ENCODE measurements at places on chromosomes 3 and 15.

GRCh38 chr3:6791161-6791560, 69.8 kb upstream of the GRM7 start:
- DNase-seq, result no peak

DNA sequence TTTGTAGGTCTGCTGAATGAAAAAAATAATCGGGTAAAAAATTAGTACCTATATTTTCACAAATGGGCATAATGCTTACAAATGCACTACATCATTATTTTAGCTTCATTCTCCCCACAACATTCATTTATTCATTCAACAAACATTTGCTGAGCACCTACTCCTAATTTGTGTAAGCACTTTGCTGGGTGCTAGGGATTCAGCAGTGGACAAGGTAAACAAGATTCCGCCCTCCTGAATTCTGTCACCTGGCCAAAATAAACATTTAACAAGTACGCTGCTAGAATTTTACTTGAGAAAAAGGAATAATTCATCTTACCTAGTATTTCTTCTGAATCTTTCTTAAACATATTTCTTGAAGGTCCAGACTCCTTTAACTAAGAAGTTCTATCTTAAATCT, 72.1 kb downstream of the TIGIT start:
- DNase-seq, result peak; percentile 22

GRCh38 chr3:184335661-184336546, 1.5 kb upstream of the FAM131A start:
- DNase-seq, result peak; percentile 80

- DNase-seq, result no peak
Observed at GRCh38 chr3:144444546-144444945, 472.9 kb downstream of the DIPK2A start.

DNA sequence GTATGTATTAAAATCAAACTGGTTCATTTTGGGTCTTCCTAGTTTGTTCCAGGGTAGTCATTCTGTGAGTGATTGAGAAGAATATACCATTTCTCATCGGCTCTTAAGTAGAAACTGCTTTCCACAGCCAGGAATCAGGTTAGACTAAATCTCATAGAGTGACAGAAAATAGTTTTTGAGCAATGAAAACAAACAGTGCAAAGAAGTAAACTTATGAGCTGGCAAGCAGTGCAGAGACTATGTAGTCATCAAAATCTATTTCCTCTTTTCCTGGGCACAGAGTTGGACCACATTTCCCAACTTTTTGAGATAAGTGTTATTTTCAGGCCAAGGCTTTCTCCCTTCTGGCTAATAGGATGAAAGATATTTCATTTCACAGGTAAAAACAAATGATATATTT, 66.5 kb downstream of the UBE3A start:
- DNase-seq, result peak; percentile 52

- DNase-seq, result no peak
Observed at GRCh38 chr15:82950295-82950694, 2.2 kb downstream of the HOMER2 start.

- DNase-seq, result peak; percentile 46
Observed at GRCh38 chr15:70714565-70714964, 48.8 kb downstream of the UACA start.

DNA sequence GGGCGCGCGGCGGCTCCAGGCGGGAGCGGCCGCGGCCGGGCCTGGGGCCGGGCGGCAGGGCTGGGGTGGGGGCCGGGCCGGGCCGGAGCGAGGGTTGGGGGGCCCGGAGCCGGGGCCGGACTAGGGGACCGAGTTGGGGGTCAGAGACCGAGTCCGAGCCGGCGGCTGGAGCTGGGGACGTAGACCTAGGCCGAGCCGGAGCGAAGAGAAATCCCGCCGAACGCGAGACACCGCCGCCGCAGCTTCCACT, 37.3 kb downstream of the HMCES start:
- no peak for DNase-seq

DNA sequence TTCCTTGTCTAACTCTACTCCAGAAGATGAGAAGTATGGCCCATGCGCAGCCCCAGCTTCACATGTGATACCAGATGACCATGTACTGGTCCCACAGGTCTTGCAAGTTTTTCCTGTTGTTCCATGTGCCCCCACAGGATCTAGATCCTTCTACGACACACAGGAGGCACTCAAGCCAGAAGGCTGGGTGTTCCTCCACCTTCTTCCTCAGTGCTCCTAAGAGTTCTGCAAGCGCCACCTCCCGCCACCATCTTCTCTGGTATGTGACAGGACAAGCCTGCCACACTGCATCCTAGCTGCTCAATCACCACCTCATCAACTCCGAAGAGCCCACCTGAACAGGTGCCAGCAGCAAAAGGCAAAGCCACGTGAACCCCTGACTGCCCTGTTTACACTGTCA, 43.1 kb downstream of the XXYLT1 start:
- peak; percentile 20 for DNase-seq

- DNase-seq, result no peak
Observed at GRCh38 chr15:100484443-100484842, 44.3 kb downstream of the CERS3 start.

- no peak for DNase-seq
Observed at GRCh38 chr3:58470363-58471024, 21.4 kb upstream of the KCTD6 start.

DNA sequence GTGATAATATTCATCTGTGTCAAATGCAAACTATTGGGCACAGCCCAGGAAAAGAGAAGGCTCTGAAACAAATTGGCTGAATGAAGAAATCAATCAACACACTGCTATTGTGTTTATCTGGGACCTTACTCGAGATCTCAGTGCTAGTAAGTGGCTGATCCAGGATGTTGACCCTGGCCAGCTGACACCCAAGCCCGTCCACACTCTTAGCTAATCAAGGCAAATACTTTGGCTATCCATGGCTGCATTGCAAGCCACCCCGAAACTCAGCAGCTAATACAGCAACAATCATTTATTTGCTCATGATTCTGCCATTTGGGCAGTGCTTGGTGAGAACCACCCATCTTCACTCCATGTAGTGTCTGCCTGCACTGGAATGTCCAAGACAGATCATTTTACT, 74.1 kb upstream of the UBE3A start:
- no peak for DNase-seq

DNA sequence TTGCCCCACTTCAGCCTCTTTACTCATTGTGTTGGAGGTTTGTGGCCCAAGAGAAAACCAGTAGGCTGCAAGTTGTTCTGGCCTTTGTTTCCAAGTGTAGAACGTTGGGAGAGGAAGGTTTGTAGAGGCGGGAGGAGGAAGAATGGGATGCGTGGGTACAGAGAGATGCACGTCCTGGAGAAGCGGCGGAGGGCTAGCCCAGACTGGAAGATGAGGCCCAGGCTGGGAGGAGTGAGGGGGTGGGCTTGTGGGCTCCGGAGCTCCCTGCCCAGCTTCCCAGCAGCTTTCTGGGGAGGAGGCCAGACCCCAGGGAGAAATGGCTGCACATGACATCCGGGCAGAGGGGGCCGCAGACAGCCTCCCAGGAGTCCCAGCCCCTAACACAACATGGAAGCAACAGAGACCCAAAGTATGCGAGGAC, 5.3 kb downstream of the PLA2G4F start:
- DNase-seq, result no peak

DNA sequence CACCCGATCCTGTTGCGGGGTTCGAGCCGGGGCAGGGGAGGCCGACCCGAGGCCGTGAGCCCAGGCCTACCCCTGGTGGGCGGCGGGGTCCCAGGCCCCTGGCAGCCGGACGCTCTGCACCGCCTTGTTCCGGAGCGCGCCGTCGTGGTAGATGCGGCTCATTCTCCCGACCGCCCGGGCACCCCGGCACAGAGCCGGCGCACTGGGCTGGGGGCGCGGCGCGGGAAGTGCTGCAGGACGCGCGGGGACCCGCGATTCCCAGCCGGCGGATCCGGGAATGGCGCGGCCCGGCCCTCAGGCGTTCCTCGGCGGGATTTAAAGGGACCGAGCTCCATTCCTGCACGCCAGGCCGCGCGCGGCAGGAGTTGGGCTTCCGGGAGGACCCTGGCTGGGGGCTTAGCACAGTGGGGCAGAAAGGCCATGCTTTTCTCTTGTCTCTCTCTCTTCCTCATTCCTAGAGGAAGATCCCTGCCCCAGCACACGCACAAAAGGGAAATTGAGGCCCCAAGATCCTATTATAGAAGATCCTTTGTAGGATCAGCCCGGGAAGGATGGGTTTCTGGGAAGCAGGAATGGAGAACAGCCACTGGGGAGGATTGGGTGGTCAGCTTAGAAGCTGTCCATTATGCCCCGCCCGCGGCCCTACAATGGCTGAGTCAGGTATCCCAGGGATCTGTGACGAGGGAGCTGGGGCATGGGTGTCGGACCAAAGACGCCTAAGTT, at the start of gene ARPIN:
Gene ARPIN, minus strand, starts transcription at position 279 of the 723 bp plus-strand sequence. Its CDS starts 117 bp downstream, at position 162.
- DNase-seq, result peak; percentile 51

Measured in epithelial cell of esophagus (primary cell).